ENCODE measurements at places on chromosomes 4 and X.

DNA sequence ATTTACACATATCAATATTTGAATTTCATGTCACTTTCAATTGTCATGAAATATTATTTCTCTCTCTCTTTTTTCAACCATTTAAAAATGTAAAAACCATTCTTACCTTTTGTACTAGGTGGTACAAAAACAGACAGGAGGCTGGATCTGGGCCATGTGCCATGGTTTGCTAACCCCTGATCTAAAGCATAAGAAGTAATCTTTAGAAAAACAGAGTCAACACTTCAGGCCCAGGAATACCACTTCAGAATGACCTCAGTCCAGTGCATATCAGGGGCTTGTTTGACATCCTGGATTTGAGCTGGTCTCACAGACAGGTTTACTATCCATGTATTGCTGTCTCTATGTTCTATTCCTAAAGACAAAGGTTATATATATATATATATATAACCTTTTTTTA is 102.5 kb downstream of the DCHS2 start:
- DNase-seq: no peak

- no peak for DNase-seq
These were observed 2.4 kb upstream of the TBL1X start for GRCh38 chrX:9462456-9462855.

DNA sequence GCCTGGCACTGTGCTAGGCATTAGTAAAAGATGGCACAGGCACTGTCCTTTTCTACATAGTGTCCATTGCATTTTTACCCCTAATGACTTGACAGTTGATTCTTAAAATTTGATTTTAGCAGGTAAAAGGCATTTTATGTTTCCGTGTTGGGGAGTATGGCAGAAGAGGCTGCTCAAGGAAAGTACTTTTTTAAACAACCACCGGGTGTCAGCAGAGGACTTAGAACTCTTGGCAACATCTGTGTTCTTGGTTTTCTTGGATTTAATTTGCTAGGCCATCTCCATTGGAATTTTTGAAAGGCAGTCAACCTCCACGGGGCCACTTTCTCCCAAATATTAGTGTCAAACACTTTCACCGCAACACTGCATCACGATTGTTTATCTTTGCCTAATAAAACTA is 102.9 kb downstream of the TSPAN7 start:
- peak; percentile 64 for DNase-seq

DNA sequence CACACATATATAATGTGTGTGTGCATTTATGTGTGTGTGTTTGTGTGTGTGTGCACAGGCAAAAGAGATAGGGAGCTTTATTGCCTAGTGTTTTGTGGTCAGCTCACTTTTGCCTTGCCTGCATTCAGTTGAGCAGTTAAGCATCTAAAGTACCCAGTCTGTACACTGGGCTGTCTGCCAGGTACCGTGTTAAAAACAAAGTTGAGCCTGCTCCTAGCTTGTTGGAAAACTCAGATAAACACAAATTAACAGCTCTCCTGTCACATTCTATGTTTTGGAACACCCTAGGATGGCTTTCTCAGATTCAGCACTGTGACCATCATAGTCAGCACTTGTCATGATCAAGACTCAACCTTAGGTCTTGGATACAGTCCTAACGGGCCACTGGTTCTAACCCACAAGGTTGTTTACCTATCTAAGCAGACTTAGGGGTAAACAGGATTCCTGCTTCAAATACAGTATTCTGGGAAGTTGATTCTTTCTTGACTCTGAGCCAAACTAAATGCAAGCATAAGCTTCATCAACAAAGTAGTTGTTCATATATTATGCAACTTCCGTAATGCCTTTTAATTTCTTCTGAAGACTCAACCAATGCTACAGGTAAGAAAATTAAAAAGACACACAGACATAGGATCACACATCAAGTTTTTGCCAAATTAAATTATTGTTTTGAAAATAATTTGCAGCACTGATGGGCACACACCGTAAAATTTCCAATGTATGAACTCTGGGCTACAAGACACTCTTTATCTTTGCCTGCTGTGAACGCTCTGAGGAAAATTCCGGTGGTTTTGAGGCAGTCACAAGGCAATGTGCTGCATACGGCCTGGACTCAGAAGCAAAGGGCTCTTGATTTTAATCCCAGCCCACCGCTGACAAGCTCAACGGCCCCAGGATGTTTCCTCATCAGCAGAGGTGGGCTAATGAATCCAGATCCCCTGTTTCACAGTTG is 11.3 kb upstream of the CD99 start:
- DNase-seq: no peak

GRCh38 chrX:69124108-69124507 is 41.1 kb downstream of the PJA1 start:
- no peak for DNase-seq

GRCh38 chrX:10175319-10175871 is 18.6 kb downstream of the CLCN4 start:
- DNase-seq: peak; percentile 11

DNA sequence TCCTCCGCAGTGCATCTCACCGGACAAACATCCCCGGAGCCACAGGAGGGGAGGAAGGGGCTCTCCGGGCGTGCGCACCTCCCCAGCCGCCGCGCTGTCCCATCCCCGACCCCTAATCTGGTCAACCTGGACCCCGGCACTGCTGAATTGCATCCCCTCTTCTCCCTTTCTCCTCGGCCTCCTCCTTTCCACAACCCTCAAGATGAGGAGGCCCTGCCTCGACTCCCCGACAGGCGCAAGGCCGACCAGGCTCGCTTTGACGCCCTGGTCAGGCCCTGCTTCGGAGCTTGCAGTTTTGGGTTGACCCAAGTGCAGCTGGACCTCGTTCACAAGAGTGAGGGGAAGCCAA is 2.3 kb downstream of the PDGFRA start:
- no peak for DNase-seq

DNA sequence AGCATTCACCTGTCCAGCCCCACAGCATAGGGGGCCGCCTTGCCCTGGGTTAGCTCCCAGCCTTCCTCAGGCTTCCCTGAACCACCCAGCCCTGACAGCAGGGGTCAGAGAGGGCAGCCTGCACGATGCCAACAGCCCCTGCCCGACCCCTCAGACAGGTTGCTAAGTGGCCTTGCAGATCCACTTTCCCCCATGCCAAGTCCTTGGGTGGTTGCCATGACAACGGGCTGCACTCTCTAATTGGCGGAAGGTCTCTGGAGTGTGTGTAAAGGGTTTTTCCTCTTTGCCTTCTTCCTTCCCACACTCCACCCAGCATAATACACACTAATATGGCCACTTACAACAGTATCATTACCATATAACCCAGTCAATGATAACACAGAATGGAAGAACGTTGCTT is 99.6 kb upstream of the AFAP1 start:
- DNase-seq: no peak

DNA sequence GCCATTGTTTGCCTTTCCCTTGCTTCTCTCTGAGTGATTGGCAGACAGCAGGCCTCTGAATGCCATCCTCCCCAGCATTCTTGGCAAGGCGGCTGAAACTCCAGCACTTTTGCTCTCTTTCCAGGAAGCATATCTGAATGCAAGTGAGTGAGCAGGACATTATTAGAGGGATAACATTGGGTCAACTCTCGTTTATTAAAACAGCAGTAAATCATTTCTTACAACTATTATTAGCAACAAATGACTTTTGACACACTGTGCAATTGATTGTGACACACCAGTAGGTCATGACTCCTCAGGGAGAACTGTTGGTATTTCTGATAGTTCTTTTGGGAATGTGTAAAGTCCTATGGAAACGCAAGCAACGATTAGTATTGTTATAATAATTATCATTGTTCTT is 103.8 kb downstream of the EFNB1 start:
- no peak for DNase-seq

GRCh38 chrX:21946925-21947641 is 6.6 kb downstream of the SMS start:
- DNase-seq: no peak

DNA sequence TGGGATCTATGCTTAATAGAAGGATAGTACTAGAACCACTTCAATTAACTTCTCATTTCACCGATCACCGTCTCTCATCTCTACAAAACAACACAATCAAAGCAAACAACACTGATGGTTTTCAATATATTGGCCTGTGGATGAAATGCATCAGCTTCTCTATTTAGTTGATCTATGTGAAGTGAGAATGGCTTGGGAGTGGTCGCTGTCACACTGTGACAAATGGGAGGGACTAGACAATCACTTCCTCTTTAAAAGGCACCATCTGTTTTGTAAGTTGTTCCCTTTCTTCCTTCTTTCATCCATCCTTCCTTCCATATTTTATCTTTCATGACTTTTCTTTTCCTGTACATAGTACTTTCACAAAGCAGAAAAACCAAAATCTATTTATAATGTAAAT is 23.9 kb upstream of the NWD2 start:
- peak; percentile 77 for DNase-seq

DNA sequence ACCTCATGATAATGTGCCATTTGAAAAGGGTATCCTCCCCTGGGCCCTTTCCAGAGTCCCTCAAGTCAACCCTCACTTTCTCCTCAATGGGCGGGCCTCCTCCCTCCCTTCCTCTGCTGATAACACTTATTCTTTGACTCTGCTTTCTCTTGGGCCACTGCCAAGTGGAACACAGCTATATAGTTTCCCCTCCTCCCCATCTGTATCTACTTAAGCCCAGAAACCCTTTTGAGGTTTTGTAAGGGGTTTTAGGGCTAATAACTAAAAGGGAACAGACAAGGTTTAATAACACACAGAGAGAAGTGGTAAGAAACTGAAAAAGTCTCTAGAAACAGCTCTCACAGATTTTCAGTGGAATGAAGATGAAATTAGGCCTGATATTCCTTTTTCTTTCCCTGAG is 116.7 kb downstream of the GPC3 start:
- DNase-seq: peak; percentile 22

DNA sequence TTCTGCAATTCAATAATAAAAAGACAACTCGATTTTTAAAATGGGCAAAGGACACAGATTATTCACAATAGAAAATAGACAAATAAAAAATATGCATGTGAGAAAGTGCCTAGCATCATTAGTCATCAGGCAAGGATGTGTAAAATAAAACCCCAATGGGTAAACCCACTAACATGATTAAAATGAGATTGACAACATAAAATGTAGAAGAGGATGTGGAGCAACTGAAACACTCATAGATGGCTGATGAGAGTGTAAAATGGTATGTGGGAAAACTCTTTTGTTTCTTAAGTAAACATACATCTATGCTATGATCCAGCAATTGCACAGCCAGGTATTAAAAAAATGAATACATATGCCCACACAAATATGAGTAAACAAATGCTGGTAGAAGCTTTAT is 177.6 kb downstream of the IQCM start:
- DNase-seq: no peak

DNA sequence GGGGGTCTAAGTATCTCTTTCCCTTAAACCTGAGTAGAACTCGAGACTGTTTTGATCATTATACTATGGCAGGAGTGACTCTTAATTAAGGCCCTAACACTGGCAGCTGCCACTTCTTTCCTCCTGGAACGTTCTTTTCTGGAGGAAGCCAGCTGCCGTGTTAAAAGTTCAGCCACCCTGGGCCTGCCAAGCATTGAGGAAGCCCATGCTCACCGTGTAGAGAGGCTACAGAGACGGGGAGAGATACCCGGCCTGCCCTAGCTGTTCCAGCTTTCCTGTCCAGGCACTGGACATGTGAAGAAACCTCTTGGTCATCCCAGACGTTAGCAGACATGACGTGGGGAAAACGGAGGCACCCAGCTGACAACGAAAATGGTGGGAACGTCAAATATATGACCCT is 274.1 kb downstream of the ARHGAP10 start:
- no peak for DNase-seq

GRCh38 chrX:38649221-38649620 is 87.9 kb downstream of the TSPAN7 start:
- DNase-seq: peak; percentile 83

- DNase-seq: no peak
These were observed 186.4 kb downstream of the SPRY1 start for GRCh38 chr4:123583043-123583442.

DNA sequence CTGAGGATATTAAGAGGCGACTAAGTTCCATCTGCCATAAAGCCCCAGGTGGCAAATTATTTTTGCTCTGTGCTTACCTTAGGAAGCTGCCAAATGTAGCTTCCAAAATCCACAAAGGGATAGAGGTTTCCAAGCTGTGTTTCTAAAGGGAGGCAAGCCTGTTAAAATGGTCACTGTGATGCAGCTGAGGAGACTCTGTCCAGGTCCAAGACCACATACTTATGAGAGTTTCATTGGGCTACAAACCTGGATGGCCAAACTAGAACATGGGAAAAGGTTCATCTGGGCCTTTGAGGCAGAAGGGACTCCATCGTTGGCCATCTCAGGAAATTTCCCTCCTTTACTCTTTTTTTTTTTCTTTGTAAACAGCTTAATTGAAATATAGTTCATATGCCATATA is 306.9 kb upstream of the FGF13 start:
- no peak for DNase-seq

DNA sequence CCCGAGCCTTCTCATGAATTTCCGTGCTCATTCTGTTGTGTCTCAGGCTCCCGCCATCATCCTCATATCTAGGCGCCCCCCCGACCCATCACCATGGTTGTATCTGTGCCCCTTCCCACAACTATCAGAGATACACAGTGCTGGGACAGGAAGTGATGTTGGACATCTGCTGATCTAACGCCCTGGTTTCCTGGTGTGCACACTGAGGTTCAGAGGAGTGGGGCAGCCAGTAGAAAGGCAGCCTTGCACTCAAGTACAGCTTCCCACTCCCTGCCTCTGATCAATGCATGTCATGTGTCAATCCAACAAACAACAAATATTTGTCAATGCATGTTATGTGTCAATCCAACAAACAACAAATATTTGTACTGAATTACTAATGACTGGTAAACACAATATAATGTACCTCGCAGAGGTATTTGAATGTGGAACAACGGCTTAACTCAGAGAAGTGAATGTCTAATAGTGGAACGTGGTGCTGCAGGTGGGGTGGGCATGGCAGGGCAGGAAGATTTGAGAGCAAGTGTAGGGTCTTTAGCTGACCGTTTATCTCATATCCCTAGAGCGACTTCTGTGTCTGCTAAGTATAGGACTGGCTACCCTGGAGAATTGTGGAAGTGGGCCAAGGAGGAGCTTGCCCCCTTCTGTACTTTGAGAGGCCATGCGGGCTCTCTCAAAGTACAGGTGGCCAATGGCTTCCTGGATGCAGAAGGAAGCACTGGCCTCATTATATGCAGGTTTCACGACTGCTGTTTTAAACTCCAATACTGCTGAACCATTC is 10.3 kb upstream of the SEL1L3 start:
- no peak for DNase-seq

DNA sequence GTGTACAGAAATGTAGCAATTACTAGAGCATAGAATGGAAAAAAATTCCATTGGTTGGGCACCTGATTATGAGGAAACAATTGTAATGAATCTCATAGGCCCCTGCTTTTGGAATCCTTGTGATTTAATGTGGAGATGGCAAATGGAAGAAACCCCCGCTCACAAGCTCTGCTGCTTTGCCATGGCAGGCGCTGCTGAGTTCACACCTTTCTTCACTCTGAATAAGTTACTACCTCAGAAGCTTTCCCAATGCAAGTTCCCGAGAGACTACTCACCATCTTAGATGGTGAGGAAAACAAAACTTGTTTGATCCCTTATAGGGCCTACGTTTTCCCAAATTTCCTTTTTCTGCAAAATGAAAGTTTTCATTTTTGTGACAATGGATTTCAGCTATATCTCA is 266.6 kb upstream of the TAPT1 start:
- DNase-seq: no peak

GRCh38 chrX:7220121-7220520 is 72.2 kb upstream of the PUDP start:
- DNase-seq: no peak
